ENCODE measurements at places on chromosomes 16 and 17.
A peak's percentile ranks its signal among the peaks of the same experiment; 100 is the strongest.

DNA sequence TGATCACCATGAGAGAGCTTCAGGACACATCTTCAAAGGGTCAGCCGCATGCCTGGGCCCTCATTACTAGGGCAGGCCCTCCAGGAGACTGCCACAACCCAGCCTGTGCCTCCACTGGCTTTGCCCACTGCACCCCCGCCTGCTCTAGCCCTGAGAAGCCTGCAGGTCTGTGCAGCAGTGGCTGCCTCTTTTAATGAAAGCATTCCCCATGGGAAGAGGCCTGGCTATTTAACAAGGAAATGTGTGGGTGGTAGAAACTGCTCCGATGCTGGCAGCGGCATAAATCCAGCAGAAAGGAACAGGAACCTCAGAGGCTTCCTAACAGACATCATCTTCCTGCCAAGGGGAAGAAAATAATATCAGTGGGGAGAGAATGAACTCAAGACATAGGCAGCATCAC lies 375 bp upstream of the KRT32 start:
- DNase-seq = no peak

- DNase-seq = no peak
Observed at GRCh38 chr17:58272367-58273280, 8.1 kb downstream of the MPO start.

DNA sequence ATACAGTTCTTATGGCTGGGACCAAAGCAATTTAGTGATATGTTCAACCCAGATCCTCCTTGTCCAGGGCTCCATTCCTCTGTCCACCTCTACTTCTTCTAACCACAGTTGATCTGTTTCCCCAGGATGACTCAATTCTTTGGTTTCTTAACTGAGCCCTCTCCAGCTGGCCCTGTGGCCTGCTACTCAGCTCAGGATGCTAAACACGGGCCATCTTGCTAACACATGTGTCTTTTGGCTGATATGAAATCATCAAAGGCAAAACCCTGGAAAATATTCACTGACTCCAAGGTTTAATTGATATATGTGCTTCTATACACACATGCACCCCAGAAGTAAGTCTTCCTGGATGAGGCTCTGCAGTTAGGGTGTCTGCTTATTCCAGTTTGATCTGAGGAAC lies 43.8 kb downstream of the SHISA6 start:
- DNase-seq = no peak

GRCh38 chr16:23595246-23595950 lies 718 bp downstream of the NDUFAB1 start:
- DNase-seq = peak; percentile 34

- DNase-seq = peak; percentile 46
Observed at GRCh38 chr16:64910356-64910755, 211.5 kb downstream of the CDH11 start.
